ENCODE measurements at places on chromosomes 5 and 9. TPM values are rescaled to one million over a fixed set of nuclear protein-coding genes. Genes with fewer than 3 reads are reported as not detected.

The RGS3 gene
- 11.9 TPM for total RNA-seq

DNA sequence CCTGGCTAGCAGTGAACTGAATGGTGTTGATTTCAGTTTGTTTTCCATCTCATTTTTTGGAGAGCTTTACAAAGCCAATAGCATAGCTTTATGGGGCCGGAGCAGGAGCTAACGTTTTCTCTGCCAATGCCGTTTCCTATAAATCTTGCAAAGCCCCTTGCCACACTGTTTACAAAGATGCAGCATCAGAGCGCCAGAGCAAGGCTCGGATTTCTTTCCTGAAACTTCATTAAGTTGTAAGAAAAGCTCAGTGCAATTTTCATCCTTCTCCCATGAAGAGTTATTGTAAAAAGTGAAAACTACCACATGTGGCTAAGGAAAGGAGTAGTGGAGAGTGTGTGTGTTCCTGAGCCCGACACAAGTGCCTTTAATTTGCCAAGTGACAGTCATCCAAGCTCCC is 178.2 kb upstream of the GDNF start:
- DNase-seq = no peak

GRCh38 chr9:80560976-80561375 is 989.2 kb downstream of the TLE4 start:
- DNase-seq = no peak

GRCh38 chr5:123454259-123454911 is 31.2 kb upstream of the CEP120 start:
- no peak for DNase-seq

DNA sequence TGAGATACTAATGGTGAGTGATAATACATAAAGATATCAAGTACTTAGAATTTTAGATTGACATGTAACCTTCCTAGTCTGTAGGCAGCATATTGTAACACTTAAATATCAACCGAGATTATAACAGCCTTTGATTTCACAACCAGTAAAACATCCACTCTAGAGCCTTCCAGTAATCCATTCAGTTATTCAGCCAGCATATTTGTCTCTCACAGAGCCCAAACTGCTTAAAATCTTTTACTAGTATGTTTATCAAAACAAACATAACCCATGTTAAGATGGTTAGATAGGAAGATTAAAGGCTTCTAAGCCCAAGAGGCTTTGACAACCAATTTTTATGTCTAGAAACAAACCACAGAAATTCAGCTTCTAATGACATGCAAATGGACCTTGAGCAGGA is 177.9 kb upstream of the FST start:
- DNase-seq = no peak

The HAVCR2 gene
- total RNA-seq = 10.4 TPM

- DNase-seq = no peak
These were observed 33.8 kb downstream of the HTR1A start for GRCh38 chr5:63928451-63928850.

DNA sequence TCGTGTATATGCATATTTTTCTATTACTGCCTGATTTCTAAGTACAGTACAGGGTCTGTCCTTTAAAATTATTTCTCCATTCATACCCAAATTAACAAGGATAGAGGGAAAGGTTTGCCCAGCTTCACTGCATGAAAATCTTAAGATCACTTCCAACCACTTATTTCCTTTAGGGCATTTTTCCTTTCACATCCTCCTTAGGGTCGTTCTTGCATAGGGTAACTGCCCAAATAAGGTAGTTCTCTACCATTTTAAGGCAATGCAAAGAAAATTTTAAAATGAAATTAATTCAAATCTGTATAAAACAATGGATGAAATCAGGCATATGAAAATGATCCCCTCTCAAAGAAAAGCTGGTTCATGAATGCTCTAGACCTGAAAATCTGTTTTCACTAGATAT is 4.1 kb upstream of the CDC20B start:
- no peak for DNase-seq

DNA sequence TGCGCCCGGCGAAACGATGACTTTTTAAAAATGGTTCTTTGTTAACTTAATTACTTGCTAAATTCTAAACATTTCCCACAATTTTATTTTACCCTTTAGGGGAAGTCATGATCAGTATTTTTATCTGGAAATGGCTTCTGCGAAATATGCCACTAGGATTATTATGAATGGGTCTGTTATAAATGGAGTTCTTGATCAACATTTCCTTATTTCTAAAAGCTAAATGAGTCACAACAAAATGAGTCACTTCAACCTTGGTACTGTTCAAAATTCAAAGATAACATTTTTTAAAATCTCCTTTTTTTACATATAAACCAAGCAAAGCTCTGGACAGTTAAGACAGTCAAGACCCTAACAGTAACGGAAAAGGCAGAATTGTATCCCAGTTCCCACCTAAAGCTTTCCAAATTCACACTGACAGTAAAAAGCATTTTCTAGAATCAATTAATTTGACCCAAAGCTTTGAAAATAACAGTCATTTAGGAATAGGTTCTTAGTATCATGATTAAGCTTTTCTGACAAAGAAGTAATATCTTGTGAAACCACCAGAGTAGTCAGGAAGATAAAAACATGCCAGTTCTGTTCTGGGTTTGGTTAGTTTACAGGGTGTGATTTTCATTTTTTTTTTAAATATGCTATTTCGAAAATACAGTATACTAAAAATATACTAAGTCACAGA is 81.7 kb downstream of the LHFPL2 start:
- DNase-seq = no peak

The SREK1 gene
- total RNA-seq = 52.2 TPM

The WDR38 gene
- not detected for total RNA-seq

DNA sequence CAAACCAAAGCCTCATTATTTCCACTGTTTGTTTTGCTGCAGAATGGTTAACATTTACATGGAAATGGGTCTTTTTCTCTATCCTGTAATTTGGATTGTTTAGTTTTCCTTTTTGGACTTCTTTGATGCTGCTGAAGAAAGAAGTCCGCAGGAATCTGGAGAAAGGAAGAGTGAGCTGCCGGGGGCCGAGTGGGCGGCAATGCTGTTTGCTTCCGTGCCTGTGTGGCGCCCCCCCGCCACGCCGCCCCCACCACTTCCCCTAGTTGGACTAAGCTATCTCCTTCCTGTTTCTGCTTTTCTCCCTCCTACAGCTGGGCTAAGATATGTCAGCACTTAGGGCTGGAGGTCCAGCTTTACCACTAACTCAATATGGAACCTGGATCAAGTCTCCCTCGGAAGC is 39.7 kb downstream of the ACTL7B start:
- no peak for DNase-seq

The DOLPP1 gene
- 19.9 TPM for total RNA-seq

Data from activated naive CD4-positive, alpha-beta T cell treated with anti-CD3 and anti-CD28 coated beads for 36 hours (primary cell).